ENCODE measurements at places on chromosomes 2 and 18.

GRCh38 chr18:73681912-73682311 lies 465.7 kb downstream of the FBXO15 start:
- DNase-seq, result no peak

GRCh38 chr2:144217853-144218633 lies 301.9 kb downstream of the ZEB2 start:
- peak; percentile 65 for DNase-seq

DNA sequence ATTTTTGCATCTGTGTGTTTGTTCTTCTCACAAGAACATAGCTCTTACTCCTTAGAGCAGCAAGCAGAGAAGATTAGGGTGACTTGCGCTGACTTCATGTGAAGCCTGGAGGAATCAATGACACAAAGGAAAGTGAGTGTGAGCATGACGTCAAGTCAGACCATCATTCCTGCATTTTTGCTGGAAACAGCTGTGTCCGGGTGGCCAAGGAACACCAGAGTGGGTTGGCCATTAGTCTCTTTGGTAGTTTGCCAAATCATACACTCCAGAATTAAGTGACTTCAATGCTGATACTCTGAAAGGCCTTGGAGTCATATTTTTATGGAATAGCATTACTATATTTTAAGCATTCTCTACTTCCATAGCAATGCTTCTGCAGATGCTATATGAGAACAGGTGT lies 597.2 kb downstream of the DCDC2C start:
- DNase-seq, result no peak

- peak; percentile 72 for DNase-seq
Measured at GRCh38 chr18:58044370-58045241, 580 bp downstream of the NEDD4L start.

- DNase-seq, result peak; percentile 88
Measured at GRCh38 chr2:219571311-219572236, at the start of gene OBSL1. TSS of gene OBSL1 (minus strand) at chr2:219571539. CDS start at chr2:219571232, 307 bp downstream.

- no peak for DNase-seq
Measured at GRCh38 chr2:27243391-27244130, 19.3 kb downstream of the SLC30A3 start.

- no peak for DNase-seq
Measured at GRCh38 chr18:67969458-67969857, 452.9 kb upstream of the DSEL start.

- no peak for DNase-seq
Measured at GRCh38 chr2:234763002-234763873, 188.6 kb upstream of the SH3BP4 start.

DNA sequence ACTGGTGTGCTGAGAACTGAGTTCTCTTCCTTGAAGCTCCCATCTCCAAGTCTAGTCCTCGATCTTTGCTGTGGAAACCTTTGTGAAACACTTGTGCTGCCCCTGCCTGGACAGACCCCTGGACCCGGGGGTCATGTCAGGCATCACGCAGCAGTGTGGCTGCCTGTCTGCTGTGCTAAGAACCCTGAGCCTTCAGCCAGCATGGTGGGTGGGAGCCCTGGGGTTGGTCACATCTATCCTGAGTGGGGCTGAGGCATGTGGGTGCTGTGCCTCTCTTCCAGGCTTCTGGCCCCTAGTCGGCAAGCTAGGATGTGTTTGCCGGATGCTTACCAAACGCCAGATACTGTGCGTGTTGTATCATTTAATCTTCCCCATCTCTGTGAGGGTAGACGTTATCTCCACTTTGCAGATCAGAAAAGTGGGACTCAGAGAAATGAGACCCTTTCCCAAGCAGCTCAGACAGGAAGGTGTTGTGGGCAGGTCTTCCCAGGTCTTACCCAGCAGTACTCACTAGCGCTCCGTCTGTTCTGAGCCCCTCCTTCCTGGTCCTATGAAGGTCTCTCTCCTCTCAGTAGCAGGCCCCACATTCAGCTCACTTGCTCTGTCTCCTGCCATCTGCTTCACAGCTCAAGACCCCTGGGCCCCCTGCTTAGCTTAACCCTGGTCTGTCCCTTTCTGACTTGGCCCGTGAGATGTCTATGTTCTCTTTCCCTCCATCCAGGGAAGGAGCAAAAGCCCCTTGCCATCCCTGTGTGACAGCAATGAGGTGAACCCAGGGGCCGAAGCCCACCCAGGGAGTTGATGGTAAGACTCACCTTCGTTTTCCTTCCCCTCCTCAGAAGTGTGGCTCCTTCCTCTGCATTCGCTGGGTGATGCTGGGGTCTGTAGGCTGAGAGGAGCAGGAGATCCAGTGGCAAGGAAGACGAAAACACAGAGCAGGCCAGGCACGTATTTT lies 242.8 kb downstream of the FAM210A start:
- no peak for DNase-seq

GRCh38 chr2:239114616-239115265 lies 266.9 kb downstream of the TWIST2 start:
- no peak for DNase-seq

- DNase-seq, result peak; percentile 1
Measured at GRCh38 chr2:18749912-18750526, 160.7 kb upstream of the NT5C1B start.
